ENCODE measurements at places on chromosomes 2 and 18. TPM values are rescaled to one million over a fixed set of nuclear protein-coding genes. Genes with fewer than 3 reads are reported as not detected.

STEAP3 gene
- total RNA-seq: 27.2 TPM

SERPINB12 gene
- total RNA-seq: not detected

ANKRD62 gene
- not detected for total RNA-seq

ANKRD30B gene
- not detected for total RNA-seq

NYAP2 gene
- total RNA-seq: not detected

RAD51AP2 gene
- not detected for total RNA-seq

C2orf66 gene
- total RNA-seq: not detected

CLEC4F gene
- 0.10 TPM for total RNA-seq

SH3RF3 gene
- total RNA-seq: 18.1 TPM

MAT2A gene
- total RNA-seq: 103 TPM

SIGLEC15 gene
- total RNA-seq: 1.7 TPM

GALNT14 gene
- 2.1 TPM for total RNA-seq

C1GALT1C1L gene
- not detected for total RNA-seq

TMEM247 gene
- not detected for total RNA-seq

TGFA gene
- 4.7 TPM for total RNA-seq

CELF4 gene
- total RNA-seq: not detected

TEKT4 gene
- total RNA-seq: not detected

CIDEA gene
- total RNA-seq: 8.2 TPM

MAP3K19 gene
- total RNA-seq: not detected
